Left hindlimb (tissue), 1 donor: ENCODE measurements at places on chromosomes 4 and X.

DNA sequence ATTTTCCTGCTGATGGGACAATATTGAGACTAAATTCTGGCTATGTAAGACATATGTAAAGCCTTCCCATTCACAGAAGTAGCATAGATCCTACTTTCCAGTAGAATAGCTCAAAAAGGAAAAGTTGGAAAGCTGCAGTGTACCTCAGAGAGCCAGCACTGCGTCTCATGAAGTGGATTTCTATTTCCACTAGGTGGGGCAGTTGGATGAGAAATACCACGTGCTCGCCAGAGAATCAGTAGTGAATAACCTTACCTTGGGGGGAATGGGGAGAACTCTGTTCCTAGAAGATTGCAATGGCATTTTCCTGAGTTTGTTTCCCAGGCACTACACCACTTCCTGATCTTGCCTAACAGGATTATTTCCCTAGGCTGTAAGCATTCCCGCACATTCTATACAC lies 907.1 kb downstream of the FSTL5 start:
- DNase-seq, result no peak

- DNase-seq, result no peak
These were observed 583.2 kb upstream of the INTU start for GRCh38 chr4:127049526-127049925.

DNA sequence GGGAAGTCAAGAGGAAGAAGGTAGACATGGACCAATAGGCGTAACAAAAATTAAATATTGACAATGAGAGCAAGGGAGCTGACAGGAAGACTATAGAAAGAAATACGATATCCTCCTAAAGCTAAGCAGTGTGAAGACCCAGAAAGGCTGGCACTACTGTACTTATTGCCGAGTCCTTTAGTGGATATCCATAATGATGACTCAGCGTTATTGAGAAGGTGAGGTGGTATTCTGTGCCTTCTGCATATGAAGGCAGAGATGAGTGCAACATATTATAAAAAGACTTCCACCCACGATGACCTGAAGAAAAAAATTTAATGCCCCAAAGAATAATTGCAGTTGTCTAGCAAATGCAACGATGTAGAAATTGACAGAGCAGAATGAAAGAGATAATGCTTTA lies 13.0 kb upstream of the MCF2 start:
- no peak for DNase-seq

- no peak for DNase-seq
These were observed 780.0 kb upstream of the MAGEB2 start for GRCh38 chrX:29435396-29435795.

GRCh38 chr4:177573507-177573906 lies 131.3 kb upstream of the AGA start:
- no peak for DNase-seq

- DNase-seq, result peak; percentile 57
These were observed 551 bp downstream of the NPNT start for GRCh38 chr4:105895583-105896460.

DNA sequence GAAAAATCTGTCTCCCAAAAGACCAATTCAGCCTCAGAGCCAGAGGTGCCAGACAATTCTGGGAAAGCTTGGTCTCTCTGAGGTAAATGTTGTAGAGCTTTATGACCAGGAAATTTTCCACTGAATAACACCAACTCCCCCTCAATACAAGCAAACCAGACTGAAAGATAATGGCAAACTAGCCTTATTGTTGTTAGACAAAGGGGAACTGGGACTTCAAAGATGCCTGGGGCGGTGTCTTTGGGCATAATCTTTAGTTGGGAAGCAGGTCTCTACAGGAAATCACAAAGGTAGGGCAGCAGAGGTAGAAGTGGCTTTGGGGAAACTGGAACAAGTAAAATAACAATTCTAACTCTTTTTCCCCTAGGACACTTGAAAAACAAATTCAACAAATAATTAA lies 12.0 kb downstream of the COL4A6 start:
- no peak for DNase-seq

DNA sequence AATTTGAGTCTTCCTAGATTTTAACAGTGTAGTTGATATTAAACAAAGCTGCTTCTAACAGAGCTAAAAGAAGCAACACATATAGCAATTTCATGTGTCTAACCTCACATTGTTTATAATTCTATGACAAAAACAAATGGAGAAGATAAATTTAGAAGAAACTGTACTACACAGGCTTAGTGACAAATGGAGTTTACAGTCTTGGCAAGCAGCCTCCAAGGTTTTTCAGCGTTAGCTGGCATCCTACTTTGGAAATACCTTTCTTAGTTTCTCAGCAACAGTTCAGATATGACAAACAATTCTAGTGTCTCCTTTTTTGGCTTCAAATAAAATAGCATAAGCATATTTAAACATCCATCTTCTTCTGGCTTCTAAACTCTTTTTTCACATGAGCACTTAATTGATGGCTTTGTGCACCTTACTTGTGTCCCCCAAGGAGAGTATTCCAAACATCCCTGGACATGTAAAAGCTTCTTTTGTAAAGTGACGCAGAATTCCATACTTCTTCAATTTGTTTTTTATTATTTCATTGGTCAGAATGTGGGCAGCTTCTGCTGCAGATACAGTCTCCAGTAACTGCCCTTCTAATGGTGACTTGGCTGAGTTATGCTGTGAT lies 249.8 kb downstream of the ANTXR2 start:
- DNase-seq, result no peak

- no peak for DNase-seq
These were observed 136.8 kb downstream of the ANAPC4 start for GRCh38 chr4:25513814-25514213.

GRCh38 chr4:6044276-6044675 lies 26.0 kb upstream of the C4orf50 start:
- DNase-seq, result no peak

DNA sequence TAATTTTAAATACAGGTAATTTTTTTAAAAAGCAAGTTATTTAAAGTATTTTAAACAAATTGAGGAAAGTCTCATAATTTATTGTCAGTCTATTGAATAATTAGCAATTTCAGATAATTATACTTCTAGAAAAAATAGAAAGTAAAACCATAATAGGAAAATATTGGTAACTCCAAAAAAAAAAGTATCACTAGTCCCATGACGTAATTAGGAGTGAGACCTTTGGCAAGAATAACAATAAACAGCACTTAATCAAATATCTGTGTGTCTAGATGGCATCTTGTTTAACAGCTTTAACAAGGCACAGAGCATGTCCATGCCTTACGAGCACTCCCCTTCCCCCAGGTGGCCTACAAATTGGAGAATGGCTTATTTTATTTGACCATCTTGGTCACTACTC lies 1683.6 kb upstream of the AGA start:
- DNase-seq, result no peak

GRCh38 chr4:171067422-171067821 lies 745.8 kb upstream of the GALNTL6 start:
- DNase-seq, result no peak

- no peak for DNase-seq
These were observed 1.1 kb upstream of the PDLIM3 start for GRCh38 chr4:185536411-185536709.

DNA sequence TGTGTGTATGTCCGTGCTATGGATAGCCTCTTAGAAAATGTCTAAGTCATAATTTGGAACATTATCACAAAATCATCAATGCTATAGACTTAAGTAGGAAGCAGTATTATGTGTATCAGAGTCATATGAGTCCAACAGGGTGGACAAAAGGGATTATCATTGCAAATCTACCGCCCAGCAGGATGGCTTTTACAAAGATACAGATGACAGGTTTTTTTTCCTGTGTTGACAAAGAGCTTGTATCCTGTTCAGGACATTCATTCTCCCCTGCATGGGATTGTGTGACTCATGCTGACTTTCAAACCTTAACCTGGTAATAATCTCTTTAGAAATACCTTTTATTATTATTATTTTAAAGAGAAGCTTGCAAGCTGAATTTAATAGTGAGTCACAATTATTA lies 310.3 kb upstream of the GNPDA2 start:
- no peak for DNase-seq

DNA sequence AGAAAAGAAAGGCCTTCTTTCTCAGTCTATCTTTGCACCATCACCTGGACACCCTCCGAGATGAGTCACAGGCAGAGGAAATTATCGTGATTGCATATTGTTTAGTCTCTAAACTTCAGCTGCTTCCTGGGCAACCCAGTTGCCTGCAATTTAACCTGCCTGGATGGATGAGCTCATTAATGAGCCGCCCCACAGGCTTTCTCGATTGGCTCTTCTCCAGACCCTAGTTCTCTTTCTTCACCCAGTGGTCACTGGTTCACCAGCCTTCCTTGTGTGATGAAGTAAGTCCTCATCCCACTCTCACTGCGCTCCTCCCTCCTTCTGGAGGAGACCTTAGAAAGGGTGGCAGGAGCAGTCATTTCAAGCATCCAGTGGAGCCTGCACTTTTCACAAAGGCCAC lies 94.4 kb downstream of the SOWAHB start:
- peak; percentile 47 for DNase-seq

- DNase-seq, result no peak
These were observed 30.1 kb upstream of the KIAA0232 start for GRCh38 chr4:6752486-6752829.

- DNase-seq, result no peak
These were observed 454.3 kb downstream of the ARAP2 start for GRCh38 chr4:35789899-35790574.

DNA sequence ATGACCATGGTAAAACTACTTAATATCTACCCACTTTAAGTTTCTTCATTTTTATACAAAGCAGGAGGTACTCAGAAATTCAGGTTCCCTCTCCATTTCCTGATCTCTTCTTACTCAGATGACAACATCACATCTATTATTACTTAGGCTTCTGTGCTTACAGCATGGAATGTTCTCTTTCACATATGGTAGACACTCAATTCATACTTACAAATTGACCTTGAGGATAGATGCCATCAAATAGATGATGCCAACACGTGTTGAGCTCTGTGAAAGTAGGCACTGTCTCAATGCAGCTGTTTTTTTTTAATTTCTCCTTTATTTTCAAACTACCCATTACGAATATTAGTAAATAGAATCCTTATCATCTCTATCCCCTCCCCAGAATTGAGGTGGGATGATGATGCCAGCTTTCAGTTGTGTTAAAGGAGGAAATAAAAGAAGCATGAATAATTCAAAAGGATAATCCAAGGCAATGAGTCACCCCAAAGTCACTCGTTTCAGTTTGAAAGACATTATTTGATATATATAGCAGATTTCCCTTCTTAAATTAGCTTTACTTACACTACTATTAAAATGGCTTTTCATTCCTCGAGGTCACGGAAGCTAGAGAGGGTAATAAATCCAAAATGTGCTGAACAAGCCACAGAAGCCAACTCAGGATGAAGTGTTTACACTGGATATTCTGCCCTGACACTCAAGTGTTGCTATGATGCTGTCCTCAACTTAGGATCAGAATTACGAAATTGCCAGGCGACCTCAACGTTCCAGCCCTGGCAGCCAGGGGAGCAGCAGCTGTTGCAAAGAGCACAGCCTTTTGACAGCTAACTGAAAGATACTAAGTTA lies 124.2 kb upstream of the EOLA2 start:
- DNase-seq, result peak; percentile 37

DNA sequence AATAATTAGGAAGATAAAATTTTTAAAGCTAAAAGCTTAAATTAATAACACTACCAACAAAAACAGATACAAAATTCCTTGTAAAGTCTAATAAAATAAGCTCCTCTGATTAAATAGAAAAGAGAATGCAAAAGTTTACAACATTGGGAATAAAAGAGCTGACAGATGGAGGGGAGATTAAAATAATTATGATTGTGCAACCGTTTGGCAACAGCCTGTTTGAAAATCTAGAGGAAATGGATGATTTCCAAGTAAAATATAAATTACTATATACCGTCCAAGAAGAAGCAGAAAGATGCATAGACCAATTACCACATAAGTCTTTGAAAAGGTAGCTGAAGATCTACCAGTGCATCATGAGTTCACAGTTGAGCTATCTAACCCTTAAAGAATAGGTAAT lies 46.4 kb upstream of the VBP1 start:
- no peak for DNase-seq

DNA sequence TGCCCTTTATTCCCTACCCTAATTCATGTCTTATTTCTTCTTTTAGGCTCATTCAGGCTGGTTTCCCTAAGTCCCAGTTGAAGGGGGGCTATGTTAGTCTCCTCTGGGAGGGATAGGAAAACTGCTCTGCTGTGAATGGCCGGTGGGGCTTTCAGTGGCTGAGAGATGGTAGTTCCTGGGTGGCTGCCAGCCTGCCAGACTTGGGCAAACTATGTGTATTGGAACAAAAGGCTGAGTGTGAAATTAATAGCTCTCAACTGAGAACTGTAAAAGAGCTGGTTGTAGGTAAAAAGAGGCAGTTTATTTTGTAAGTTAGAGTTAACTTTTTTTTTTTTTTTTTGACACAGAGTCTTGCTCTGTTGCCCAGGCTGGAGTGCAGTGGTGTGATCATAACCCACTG lies 28.8 kb downstream of the ARHGAP10 start:
- DNase-seq, result no peak

DNA sequence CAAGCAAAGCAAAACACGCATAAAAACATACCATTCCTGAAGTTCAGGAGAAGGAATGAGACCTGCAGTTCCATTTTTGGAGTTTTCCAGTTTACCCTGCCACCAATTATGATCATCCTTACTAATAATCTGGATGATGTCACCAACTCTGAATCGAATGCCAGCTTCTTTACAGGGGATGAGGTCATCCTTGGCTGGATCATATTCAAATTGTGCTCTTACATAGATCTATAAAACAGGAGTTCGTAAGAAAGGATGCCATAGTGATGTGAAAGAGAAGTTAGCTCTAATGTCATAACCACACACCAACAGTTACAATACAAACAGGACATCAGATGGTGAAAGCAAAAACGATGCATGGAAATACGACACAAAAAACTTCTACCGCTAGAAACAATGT lies 106.5 kb downstream of the NYX start:
- no peak for DNase-seq

DNA sequence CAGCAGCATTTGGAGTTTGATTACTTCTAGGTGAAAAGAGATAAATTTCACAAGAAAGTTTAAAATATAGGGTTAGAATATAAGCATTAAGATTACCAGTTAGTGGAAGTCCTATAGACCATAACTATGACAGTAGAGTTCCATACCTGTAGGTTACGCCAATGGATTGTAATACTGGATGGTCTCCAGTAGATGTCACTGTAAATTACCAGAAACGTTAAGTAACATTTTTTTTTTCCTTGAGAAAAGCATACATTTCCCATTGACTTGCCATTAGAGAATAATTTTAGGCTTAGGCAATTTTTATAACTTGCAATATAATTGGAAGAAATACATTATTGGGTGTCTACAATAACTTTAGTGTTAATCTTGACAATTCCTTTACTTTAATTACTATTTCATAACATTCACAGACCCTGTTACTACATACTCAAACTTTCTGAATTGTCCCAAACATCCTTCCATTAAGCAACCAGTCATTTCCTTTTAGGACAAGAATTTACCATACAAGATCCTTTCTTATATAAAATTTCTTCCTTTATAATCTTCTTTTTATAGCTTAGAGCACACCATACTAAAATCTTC lies 304.1 kb upstream of the TECRL start:
- DNase-seq, result no peak
